ENCODE measurements at places on chromosomes 16 and 17. TPM values are rescaled to one million over a fixed set of nuclear protein-coding genes. Genes with fewer than 3 reads are reported as not detected.
A peak's percentile ranks its signal among the peaks of the same experiment; 100 is the strongest.

SCGB1C2 gene
- not detected for total RNA-seq

DNA sequence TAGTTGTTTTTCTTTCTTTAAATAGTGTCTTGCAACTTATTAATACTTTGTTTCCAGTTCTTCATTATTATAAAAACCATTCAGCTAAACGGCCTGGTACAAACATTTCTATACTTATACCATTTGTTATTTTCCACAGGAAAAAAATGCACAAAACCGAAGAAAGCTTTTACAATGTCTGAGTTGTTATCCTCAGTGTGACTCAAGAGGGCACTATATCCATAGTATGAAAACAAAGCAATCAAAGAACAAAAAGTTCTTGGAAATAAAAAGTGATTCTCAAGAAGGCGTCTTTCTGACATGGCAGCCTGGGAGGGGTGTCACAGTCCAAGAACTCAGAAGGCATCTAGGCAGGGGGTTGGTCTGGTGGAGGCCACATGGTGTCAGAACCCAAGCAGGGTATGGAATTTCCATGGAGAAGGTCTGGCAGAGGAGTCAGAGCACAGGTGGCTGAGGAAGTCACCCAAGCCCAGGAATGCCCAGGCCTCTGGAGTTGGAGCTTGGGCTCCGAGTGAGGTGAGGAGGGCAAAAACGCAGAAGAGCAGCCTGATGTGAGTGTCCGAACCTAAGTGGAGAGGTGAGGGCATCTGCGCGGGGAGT, 70.9 kb upstream of the ATP2A3 start:
- no peak for DNase-seq

GRCh38 chr17:50421308-50422051, 4.5 kb upstream of the ACSF2 start:
- DNase-seq, result no peak

GRCh38 chr17:29240968-29241963, 5.4 kb upstream of the CRYBA1 start:
- peak; percentile 60 for DNase-seq

BICDL2 gene
- not detected for total RNA-seq

DNA sequence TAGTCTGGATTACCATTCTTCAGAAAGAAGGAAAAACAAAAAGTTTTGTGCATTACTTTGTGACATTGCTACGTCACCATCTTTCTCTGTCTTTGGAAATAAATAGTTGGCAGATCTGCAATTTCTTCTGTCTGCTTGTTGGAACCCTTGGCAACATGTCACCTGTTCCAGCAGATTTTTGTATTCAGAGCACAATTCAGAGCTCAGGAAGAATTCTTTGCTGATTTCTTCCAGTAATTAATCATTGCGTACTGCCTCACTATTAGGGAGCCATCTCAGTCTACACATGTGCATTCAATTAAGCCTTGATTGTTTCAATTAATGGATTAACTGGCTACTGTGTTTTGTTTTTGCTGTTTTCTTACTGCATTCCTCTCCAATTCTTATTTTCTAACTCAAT, 467.2 kb downstream of the CDH8 start:
- no peak for DNase-seq

- no peak for DNase-seq
These were observed 89.9 kb downstream of the NDE1 start for GRCh38 chr16:15739950-15740349.

- DNase-seq, result no peak
These were observed 38.5 kb downstream of the SLC7A5 start for GRCh38 chr16:87830673-87831420.
